Colonic mucosa (tissue), 4 donors: ENCODE measurements at places on chromosomes 3 and 15. TPM values are rescaled to one million over a fixed set of nuclear protein-coding genes. Genes with fewer than 3 reads are reported as not detected.

DNA sequence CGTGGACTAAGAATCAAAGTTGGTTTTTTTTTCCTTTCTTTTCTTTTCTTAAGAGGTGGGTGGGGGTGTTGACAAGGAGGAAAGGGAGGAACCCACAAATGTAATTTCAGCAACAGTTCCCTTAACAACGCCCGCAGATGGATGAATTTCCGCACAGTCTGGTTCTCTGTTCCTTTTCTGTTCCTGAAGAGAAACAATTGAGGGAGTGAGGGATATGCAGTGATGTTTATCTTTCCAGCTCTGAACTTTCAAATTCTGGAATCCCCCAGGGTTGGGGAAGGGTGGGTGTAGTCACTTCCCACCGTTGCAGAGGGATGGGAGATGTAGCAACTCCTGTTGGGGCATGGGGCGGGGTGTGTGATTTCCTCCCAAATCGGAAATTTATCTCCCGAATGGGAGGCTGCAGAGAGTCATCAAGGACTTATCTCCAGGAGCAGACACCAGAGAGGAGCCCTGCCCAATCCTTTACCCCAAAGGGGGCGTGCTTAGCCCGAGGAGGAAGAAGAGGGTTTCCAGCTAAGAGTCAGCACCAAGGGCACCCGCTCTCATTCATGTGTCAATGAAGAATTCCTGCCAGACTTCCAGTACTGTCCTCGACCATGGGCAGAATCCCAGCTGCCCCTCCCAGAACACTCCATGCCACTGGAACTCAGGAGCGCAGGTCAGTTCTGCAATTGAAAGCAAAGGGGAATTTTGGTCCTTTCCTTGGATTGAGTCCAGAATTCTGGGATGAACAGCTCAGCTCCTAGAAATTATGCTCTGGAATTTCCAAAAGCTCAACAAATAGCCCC, 35.0 kb upstream of the CFAP161 start:
- no peak for DNase-seq

- peak; percentile 86 for DNase-seq
These were observed 839.5 kb downstream of the EPHA3 start for GRCh38 chr3:89946884-89947283.

GRCh38 chr3:23489300-23490158, 286.4 kb downstream of the UBE2E2 start:
- no peak for DNase-seq

DNA sequence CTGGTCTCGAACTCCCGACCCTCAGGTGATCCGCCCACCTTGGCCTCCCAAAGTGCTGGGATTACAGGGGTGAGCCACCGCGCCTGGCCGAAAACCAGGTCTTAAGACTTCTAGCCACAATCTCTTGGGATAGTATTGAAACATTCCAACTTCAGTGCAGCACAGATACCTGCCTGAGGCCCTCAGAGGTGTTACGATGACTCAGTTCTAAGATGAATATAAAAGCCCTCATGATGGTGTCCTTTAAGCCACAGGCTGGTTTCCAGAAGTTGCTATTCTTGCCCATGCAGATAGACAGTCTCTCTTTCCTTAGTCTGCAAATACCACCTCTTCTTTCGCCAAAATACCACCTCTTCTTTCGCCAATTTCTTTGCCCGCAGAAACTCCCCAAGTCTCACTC, 69.0 kb downstream of the RARB start:
- DNase-seq, result no peak

DNA sequence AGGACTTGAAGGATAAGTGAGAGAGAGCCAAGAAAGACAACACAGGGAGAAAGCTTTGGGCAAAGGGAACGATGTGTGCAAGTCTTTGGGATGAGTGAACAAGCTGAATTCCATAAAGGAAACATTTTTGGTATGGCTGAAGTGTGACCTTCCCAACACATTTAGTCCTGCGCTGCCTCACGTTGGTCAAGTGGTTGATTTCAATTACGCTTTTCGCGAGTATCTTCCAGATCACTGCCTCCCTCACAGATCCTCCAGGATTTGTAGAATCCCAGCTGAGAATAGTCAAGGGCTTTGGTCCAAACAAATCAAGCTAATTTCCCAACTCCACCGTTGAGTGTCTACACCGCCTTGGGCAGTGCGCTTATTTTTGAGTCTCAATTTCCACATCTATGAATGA, 338.4 kb upstream of the ADAMTS9 start:
- no peak for DNase-seq

PLD1 gene
- 49.6 TPM for total RNA-seq

GRCh38 chr15:68578980-68579935, at the start of gene CORO2B:
Gene CORO2B (plus strand): TSS chr15:68578993. CDS start chr15:68579263, 270 bp downstream.
- no peak for DNase-seq

GAP43 gene
- 0.54 TPM for total RNA-seq

CCDC39 gene
- total RNA-seq, result not detected

DNA sequence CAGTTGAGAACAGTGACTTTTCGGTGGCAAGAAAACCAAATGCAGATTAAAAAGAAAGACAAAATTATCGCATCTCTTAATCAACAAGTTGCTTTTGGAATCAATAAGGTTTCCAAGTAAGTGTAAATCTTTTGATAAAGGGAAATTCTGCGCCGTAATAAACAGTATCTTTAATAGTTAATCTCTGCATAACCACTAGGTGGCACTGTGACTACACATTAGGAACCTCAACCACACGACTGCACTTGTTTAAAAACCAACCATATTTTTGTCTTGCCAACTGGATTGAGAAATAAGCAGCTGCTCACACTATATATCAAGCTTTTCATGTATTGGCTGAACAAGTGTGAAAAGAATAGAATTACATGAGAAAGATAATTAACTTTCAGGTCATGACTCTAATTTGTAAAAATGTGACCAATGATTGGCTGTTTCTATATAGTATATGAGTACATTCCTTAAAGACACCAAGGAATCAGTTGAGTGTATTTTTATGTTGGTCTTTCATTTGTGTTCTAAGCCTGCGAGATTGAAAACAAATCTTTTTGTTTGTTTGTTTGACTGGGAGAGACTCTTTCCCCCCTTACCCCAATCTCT, 72.7 kb downstream of the DZIP3 start:
- DNase-seq, result peak; percentile 36

EEFSEC gene
- total RNA-seq, result 16.6 TPM

DNA sequence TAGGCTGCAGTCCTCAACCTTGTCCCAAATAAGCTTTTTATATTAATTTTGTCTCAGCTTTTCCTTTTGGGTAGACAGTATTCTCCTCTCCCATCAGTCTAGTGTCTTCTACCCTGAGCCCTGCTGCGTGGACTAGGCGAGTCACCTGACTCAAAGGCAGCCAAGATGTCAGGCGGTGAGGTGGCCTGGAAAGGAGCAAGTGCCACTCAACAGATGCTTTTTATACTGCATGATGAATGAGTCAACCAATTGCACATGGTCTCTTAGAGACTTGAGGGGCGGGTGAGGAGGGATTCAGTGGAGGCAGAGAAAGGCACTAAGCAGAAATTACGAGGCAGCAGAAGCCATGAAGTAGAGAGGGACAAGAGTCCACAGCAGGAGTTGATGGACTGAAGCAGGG, 95.9 kb downstream of the FRMD4B start:
- DNase-seq, result no peak

P2RY12 gene
- 0.72 TPM for total RNA-seq

GRCh38 chr3:31533169-31534064, 692 bp downstream of the STT3B start:
- DNase-seq, result peak; percentile 67

MORC1 gene
- not detected for total RNA-seq

PAQR5 gene
- 36.3 TPM for total RNA-seq

- DNase-seq, result no peak
These were observed 26.8 kb downstream of the KAT2B start for GRCh38 chr3:20066850-20067617.

CPLX3 gene
- not detected for total RNA-seq

DNA sequence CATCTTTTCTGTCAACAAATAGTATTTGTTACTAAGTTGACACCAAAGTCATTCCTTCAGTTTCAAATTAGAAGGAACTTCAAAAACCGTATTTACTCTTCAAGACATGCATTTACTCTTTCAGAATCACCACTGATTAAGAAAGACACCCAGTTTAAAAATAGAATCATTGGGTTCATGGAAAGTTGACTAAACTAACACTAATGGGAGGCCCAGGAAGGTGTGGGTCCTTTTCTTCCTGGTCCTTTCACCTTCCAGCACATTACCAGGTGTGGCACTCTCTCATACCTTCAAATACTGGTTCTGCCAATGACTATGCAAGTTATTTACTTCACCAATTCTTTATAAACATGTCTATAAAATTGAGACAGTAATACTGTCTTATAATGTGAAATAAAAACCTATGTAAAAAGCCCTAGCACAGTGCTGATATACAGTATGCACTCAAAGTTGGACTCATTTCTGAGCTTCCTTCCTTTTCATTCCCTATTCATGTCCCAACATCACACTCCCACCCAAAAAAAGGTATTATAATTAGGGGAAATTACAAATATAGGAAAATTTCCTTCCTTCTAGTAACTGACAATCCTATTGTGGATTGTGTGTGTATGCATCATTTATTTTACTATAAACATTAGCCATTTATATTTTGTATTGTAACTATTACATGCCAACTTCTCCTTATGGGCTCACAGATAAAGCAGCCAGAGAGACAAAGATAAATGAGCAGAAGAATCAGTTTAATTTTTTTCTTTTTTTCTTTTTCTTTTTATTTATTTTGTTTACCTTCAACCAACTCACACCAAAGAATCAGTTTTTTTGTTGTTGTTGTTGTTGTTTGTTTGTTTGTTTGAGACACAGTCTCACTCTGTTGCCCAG, 48.9 kb downstream of the LRRFIP2 start:
- no peak for DNase-seq

DNA sequence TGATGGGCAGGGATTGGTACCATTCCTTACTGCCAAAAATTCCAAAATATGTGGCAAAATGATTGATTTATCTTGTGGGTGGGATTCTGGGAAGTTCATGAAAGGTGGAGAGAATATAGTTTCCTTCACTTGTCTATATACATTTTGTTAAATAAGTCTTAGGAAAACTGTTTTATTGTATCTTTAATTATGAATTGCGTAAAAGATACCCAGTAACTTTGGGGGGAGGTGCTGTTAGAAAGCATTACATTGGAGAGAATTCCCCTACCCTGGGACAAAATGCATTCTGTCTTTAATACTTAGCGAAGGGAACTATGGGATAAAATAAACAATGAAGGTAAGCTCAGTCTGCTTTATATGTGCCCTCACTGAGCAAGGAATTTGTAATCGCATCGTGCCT, 4.6 kb downstream of the SETD5 start:
- DNase-seq, result no peak

- no peak for DNase-seq
These were observed 122.0 kb downstream of the VPS13C start for GRCh38 chr15:61938249-61938648.

- DNase-seq, result no peak
These were observed 175.1 kb upstream of the KBTBD8 start for GRCh38 chr3:66823009-66823397.

DNA sequence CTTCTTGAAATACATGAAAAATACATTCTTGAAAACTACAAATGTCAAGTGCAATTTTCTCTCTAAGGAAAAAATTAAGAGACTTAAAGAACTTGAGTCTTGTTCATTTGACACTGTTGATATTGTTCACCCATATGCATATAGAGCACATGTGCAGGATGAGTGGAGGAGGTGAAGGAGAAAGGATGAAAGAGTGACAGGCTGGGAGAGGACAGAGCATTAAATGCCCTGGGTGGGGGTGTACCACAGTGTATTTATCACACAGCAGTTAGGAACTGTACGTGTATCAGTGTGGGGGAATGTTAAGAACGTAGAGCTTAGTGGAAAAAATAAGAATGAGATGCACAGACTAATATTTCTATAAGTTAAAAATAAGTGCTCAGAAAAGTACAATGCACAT, 45.7 kb downstream of the CTDSPL start:
- no peak for DNase-seq

- no peak for DNase-seq
These were observed 91.1 kb downstream of the TRIM42 start for GRCh38 chr3:140768941-140769340.

MAGI1 gene
- total RNA-seq, result 41.4 TPM
